Mammary epithelial cell (primary cell): ENCODE measurements at places on chromosomes 11 and 22. TPM values are rescaled to one million over a fixed set of nuclear protein-coding genes. Genes with fewer than 3 reads are reported as not detected.

Gene FAM83F
- 24.7 TPM for polyA plus RNA-seq

Gene DMC1
- polyA plus RNA-seq: 0.22 TPM

Gene VSIG10L2
- not detected for polyA plus RNA-seq

Gene FXYD2
- polyA plus RNA-seq: 0.11 TPM

Gene SLC6A5
- not detected for polyA plus RNA-seq

Gene CNGA4
- 0.06 TPM for polyA plus RNA-seq

Gene LINC01488
- not detected for polyA plus RNA-seq

Gene ZBTB16
- 0.48 TPM for polyA plus RNA-seq

Gene CHRM1
- not detected for polyA plus RNA-seq

Gene FOLR1
- 2.1 TPM for polyA plus RNA-seq

GRCh38 chr11:47392546-47393162 is 14.3 kb upstream of the SPI1 start:
- no peak for DNase-seq

- DNase-seq: no peak
Observed at GRCh38 chr11:9962722-9963121, 298.8 kb downstream of the SWAP70 start.

DNA sequence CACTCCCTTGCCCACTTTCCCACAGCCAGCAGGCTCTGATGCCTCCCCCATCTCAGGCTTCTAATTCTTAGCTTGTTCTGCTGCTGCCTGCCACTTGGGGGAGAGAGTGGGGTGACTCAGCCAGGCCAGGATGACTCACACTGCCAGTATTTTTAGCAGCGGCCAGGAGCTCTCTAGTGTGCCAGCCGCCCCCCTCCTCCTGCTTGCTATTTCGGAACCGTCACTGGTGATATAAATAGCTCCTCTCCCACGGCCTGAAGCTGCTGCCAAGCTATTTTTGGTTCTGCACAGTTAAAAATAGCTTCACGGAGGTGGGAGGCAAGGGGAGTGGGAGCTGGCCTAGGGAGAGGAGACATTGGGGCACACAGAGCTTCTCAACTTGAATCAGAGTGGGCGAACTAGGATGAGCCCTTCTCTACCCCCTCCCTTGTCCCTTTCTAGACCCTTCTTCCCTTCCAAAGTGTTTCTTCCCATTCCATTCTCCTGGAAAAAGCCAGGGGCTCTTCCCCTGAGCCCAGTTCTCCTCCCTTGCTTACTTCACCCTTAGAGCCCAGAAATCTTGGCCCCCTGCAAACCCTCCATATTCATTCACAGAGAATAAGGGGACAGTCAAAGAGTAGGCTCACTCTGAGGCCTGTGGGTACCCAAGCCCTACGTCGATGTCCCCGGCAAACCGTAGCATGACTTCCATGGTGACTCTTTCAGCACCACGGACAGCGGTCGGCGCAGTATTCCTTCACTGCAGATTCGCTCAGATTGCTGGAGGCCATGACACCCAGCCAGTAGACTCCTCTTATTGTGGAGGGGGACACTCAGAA is 2.5 kb upstream of the NPAS4 start:
- peak; percentile 76 for DNase-seq

DNA sequence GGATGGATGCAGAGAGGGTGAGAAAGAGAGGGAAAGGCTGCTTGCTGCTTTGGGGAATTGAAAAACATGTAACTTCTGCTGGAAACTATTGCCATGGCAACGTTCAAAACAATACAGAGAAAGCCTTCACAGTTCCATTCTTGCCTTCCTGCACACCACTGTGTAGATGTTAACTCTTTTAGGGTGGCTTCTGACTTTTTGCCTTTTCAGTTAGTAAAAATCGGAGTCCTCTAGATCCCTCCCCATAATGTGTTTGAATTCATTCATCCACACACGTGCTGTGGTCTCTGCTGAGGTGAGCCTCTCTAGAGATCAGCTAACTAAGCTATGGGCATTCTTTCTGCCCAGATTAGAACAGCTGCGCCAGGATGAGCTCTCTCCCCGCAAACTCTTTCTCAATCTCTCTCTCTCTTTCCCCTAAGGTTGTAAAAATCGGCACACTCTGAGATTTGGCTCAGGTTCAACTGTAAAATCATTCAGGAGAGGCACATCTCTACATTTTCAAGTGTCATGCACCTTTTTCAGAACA is 1178.3 kb downstream of the LRRC4C start:
- DNase-seq: no peak

DNA sequence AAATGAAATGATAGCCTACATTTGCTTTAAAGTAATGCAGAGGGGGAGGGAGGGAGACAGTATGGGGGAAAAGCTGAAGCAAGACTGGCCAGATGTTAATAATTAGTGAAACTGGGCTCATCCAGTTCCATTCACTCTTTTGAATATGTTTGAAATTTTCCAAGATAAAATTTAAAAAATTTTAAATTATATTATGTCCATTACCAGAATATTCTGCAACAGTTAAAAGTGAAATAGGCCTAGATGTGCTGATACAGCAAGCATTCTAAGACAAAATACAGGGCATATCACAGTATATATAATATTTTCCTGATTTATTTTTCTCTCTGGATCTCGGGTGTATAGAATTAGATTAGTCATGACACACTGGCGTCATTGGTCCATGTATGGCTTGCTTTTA is 13.6 kb upstream of the ZNRF3 start:
- DNase-seq: no peak

DNA sequence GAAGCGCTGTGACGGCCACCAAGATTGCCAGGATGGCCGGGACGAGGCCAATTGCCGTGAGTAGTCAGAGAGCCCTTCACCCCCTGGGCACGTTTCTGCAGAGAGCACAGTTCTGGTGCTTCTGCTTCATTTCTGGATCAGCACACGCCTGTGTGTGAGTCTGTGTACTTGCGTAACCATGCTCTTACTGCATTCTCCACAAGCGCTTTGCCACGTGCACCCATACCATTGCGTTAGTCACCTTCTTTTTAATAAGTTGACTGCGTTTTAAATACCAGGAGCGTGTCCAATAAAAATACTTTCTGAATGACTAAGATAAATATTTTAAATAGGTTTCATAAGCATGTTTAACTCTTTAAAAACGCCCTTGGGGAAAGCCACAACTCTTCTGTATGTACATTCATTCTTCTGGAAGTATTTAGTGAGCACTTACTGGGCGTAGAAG is 143.0 kb upstream of the SORL1-AS1 start:
- DNase-seq: peak; percentile 96

DNA sequence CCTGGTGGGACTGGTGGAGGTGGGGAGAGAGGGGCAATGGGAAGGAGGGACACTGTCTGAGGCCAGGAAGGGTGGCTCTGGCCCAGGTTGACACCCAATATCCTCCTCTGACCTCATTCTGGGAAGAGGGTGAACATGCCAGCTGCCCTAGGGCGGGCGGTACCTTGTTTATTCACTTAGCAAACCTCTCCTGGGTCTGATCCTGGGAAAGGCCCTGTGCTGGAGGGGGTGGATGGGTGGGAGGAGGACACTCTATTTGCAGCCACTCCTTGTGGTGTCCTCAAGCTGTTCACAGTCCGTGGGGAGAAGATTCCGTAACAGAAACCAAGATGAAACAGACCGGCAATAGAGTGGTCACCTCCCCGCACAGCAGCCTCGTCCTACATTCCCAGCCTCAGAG is 49.7 kb upstream of the EIF3D start:
- no peak for DNase-seq

DNA sequence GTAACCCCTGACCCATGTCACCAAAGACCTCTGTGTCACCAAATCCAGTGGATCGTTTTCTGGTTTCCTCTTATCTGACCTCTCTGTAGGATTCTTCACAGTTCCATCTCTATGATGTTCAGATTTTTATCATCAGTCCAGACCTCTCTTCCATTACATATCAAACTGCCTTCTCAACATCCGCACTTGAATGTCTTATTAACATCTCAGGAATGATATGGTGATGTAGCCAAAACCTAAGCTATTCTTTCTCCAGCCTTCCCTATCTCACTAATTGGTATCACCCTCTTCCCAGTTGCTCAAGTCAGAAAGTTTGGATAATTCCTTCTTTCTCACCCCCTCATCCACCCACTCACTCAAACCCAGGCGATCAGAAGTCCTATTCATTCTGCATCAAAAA is 13.4 kb downstream of the APLNR start:
- no peak for DNase-seq

GRCh38 chr11:32328392-32328791 is 106.9 kb downstream of the WT1 start:
- DNase-seq: no peak

DNA sequence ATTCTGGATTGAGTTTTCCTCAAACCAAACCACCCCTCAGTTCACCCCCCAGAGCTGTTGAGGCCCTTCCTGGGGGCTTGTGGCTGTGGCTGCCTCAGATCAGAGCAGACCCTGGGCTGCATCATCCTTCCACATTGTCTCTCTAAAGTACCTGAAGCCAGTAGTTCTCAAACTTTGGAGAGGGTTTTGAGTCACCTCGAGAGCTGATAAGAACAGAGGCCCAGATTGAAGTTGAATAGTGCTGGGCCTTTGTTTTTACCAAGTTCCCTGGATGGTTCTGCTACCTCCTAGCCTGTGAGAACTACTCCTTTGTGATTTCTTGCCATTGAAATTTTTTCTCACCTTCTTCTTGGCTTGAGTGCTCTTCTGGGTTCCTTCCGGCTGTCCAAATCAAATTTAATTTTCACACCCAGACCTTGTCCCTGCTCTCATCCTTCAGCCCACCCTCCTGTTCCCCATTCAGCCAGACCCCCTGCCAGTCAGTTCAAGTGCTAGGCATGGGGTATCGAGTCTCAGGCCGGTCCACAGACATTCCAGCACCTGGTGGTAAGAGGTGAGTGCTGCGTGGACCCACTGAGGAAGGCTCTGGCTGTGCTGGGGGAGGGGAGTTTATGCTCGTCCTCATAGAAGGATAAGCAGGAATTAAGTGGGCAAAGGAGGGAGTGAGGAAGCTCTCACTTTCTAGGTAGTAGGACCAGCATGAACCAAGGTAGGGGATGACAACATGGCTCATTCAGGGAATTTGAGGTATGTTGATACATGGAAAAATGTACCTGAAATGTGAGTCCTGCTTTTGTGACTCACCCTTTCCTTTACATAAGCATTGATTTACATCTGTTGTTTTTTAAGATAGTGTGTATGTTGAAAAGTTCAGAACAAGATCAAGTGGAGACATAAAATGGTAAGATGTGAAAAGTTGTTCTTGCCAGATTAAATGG is 116.5 kb downstream of the PTPRJ start:
- DNase-seq: peak; percentile 64

- no peak for DNase-seq
Observed at GRCh38 chr22:46391486-46392136, 56.1 kb downstream of the TRMU start.

DNA sequence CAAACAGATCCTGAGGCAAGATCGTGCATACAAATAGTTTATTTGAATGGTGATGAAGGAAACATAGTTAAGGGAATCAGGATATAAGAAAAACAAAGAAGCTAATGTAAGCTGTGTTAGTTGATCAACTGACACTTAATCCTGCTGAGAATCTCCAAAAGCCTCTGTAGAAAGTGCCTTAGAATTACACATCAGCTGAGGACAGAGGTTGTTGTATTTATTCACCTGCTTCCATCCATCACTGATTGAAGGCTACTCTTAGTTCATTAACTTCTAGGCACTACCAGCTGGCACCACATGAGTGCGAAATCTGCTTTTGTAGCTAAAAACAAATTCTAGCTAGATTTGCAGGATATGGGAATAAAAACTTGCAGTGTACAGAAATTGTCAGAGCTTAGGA is 1082.0 kb upstream of the CNTN5 start:
- no peak for DNase-seq

DNA sequence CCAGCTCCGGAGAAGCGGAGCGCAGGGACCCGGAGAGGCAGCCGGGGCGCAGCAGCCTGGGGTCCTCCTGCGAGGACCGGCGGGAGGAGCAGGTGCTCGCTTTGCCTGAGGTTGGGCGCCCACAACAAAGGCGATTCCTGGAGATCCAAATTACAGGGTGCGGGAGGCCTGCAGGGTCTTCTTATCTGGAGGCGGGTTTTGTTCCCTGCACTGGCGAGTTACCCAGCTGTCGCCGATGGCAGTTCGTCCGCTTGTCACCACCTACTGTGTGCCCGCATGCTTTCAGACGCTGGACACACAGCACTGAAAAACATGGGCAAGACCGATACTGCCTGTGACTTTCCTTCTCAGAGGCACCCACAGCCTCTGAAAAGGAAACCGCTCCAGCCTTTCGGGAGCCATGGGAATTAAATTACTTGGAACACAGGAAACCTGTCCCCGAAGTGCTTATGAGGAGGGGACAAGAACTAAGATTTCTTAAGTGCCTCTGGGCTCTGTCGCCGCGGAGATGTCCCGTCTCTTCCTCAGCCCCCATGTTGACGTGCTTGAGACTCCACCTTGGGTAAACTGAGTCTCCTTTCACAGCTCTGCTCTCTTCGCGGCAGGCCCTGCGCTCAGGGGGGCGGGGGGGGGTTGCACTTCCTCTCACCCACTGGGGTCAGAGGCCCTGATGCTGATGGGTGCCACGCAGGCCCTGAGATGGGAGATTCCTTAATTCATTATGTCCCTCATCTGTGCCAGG is 1.3 kb upstream of the ZFTA start:
- no peak for DNase-seq

DNA sequence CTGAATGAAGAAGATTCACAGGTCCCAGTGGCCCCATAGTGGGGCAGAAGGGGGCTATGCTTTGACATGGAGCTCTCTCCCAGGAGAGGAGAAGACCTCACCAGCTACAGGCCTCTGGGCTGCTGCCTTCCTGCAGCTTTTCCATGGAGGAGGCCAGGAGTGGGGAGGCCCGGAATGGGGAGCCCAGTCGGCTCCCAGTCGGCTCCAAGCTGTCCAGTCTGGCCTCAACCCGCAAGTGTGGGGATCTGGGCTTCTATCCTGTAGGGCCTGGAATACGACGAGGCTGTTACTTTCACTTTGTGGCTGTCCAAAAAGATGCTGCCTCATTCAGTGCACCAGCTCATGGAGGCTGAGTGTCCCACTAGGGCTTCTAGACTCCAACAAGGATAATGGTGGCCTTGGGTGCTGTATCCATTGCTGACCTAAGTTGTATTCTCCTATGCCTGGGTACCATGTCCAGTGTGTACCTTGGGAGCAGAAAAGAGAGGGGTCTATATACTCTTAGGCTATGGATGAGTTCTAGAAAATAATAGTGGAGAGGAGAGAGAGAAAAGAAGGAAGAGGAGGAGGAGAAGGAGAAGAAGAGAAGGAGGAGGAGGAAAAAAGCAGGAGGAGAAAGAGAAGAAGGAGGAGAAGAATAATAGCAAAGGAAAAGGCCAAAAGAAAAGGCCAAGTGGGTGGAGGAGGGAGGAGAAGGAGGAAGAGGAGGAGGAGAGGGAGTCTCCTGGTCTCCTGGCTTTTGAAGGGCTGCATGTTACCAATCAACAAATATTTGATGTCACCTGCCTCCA is 1.1 kb downstream of the MYO18B start:
- DNase-seq: no peak

DNA sequence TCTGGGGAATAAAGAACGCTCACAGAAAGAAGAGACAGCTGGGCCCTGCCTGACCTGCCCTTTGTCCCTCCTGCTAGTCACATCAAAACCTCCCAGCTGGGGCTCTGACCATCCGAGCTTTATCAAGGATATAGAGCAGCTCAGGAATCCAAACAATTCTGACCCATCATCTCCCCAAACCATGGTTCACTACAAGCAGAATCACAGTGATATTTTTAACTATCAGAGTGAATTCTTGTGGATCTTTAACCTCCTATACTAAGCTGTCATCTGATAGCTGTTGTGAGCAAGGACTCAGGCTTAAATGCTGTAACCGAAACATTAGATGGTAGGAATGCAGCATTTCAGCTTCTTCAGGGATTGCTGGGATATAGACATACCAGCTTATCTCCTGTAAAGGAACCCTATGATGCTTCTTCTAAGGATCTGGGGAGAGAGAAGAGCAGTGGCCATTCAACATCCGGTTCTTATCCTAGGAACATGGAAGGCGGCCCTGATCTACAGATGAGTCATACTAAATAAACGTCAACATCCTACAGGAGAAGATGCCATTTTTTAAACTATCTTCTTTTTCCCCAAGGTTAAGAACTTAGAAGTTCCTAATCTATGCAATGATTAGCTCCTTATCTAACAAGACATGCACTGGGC is 84.7 kb upstream of the AKIP1 start:
- DNase-seq: no peak
